ENCODE measurements at places on chromosomes 5 and 9.

- DNase-seq = no peak
Observed at GRCh38 chr5:116273448-116274242, 188.8 kb downstream of the COMMD10 start.

DNA sequence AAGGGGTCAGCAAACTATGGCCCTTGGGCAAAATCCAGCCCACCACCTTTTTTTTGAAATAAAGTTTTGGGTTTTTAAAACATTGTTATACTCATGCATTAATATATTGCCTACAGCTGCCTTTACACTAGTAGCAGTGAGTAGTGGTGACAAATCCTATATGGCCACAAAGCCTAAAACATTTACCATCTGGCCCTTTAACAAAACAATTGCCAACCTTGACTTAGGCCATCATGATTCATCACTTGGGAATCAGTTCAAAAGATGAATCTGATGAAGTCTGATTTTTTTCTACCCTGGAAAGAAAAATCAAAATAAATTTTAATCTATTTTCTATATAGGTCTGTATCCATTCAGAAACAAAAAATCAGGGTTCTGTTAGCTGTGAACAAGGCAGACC lies 484.9 kb downstream of the BNC2 start:
- no peak for DNase-seq

DNA sequence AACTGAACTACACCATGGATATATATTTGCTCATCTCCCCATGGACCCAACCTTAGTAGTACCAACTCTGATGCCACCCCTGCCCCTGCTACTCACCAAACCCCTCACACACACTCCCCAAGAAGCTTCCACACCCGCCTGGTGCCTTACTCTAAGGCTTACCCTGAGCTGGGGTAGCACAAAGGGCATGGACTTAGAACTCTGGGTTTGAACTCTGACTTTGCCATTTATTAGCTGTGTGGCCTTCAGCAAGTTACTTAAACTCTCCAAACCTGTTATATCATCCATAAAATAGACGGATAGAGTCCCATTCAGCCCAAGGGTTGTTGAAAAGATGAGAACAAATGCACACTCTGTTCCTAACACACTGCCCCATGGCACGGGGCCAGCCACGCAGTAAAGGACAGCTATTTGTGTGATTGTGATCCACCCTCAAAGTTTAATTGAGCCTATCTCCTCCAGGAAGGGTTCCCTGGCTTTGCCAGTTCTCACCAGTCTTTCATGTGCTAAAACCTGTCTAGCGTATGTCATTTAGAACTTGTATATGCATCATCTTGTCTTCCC lies 111.0 kb downstream of the KLHL3 start:
- no peak for DNase-seq

GRCh38 chr9:14158916-14159315 lies 155.0 kb downstream of the NFIB start:
- no peak for DNase-seq

- no peak for DNase-seq
Observed at GRCh38 chr5:62650197-62650596, 71.6 kb downstream of the LRRC70 start.

DNA sequence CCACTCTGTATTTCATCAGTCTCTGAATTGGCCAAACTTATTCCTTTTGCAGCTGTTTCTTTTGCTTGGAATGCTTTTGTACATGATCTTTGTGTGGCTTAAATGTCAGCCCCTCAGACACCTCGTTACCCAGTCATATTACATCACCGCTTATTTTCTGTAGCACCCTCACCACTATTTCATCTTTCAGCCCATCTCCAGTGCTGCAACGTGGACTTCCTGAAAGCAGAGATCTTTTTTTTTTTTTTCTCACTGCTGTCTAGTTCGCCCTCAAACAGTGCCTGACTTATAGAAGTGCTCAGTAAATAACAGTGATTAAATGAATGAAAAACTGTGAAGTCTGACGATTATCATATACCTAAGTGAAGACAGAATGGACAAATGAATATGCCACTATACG lies 835 bp downstream of the SRA1 start:
- DNase-seq = no peak

GRCh38 chr5:71973563-71973962 lies 133.7 kb upstream of the MAP1B start:
- DNase-seq = no peak

GRCh38 chr5:139710319-139711066 lies 62.3 kb downstream of the CXXC5 start:
- DNase-seq = peak; percentile 15

DNA sequence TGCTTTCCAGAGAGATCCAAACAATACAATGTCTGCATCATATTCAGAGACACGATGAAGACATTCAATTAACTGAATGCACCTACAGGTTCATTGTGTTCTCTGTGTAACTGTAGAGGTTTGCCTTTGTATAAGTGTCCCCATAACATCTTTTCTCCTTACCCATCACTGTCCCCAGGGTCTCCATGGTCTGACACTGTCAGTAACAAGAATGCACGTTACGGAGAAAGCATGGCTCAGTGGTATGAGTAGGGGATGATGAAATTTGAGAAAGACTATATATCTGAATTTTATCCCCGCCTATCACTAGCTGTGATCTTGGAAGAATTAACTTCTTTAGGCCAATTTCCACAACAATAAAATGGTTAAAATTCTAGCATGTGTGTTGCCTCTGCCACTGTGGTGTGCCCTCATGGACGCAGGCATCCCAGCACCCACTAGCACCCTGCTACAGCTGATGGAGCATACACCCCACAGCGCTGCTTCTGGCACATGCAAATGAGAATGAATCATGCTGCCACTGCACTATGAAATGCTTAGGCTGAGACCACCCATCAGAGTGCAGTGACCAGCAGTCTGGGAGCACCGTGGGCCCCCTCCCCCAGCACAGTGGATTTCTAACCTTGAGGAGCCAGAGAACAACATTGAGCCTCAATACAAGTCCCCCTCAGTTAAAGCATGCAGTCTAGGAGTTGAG lies 54.3 kb downstream of the RGMB start:
- DNase-seq = no peak

DNA sequence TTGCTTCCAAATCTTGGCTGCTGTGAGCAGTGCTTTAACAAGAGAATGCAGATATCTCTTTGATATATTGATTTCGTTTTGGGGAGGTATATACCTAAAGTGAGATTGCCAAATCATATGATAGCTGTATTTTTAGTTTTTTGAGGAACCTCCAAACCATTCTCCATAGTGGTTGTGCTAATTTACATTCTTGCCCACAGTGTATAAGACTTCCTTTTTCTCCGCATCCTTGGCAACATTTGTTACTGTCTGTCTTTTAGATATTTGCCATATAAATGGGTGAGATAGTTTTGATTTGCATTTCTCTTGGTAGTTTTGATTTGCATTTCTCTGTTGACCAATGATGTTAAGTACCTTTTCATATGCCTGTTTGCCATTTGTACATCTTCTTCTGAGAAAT lies 10.0 kb upstream of the PLK2 start:
- no peak for DNase-seq

DNA sequence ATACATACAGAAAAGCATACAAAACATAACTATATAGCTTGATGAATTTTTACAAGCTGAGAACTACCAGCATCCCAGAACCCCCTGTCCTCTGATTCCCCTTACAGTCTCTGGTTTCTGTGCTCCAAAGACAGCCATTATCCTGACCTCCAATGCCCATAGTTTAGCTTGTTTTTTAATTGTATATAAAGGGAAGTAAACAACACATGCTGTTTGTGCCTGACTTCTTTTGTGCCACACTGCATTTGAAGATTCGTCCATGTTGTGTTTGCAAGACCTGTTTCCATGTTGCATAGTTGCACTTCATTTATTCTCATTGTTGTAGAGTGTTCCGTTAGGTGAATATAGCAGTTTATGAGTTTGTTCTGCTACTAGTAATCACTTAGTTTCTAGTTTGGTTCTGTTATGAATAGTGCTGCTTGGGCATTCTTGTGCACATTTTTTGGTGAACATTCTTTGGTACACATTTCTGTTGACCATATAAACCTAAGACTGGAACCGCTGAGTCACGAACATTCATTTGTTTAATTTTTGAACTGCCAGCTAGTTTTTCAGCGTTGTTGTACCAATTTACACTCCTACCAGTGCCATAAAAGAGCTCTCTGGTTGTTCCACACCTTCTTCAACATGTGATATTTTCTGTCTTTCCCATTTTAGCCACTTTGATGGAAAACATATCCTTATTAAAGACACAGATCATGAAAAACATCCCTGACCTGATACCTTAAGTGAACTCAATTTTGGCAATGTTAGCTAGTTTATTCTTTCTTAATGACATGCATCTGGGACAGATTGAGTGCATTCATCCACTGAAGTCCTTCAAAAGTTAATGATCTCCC lies 78.1 kb upstream of the ANXA1 start:
- DNase-seq = no peak

GRCh38 chr5:168822745-168823281 lies 243.6 kb upstream of the PANK3 start:
- DNase-seq = peak; percentile 42
